ENCODE measurements at places on chromosomes 7 and 10.

GRCh38 chr7:37354656-37355131 is 94.0 kb downstream of the ELMO1 start:
- DNase-seq = no peak

GRCh38 chr10:114995468-114996247 is 57.7 kb downstream of the TRUB1 start:
- DNase-seq = no peak

DNA sequence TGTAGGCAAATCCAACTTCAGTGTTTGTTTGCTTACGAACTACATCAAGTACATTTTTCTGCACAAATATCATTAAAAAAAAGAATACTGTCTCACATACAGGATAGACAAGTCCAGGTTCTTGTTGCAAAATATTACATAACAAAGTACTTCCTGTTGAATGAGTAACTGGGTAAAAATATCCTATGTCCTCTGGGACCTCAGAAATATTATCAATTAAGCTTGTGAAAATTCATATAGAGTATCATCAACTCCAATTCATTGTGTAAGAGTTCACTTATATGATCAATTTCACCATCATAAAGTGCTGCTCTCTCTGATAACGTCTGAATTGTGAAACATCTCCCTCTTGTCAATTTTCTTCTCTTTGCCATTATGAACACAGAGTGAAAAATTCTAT is 22.6 kb downstream of the HERC4 start:
- no peak for DNase-seq

- DNase-seq = no peak
These were observed 343.9 kb downstream of the PLXNA4 start for GRCh38 chr7:132232406-132232805.

Measured in stimulated activated effector memory CD8-positive, alpha-beta T cell treated with anti-CD3 and anti-CD28 coated beads, Interleukin-12 subunit alpha, Interleukin-12 subunit beta, amount 100 ng/mL, for 72 hours (primary cell).